ENCODE measurements at places on chromosomes 6 and 20. TPM values are rescaled to one million over a fixed set of nuclear protein-coding genes. Genes with fewer than 3 reads are reported as not detected.
A peak's percentile ranks its signal among the peaks of the same experiment; 100 is the strongest.

RAD21L1 gene
- total RNA-seq, result 0.19 TPM

- H3K27me3 ChIP-seq, result no peaks in the 10 kb centered on the region
- H3K4me3 ChIP-seq, result peak overlapping the region; percentile 61
- 0 out of 2 replicates have a peak, but pooled peaks cover 3% of the 10 kb centered on the region for H3K36me3 ChIP-seq
These were observed 640 bp downstream of the SAYSD1 start for GRCh38 chr6:39114388-39114703.

- H3K4me1 ChIP-seq, result no peaks in the 10 kb centered on the region
- H3K27me3 ChIP-seq, result no peaks in the 10 kb centered on the region
- no peak overlapping the region for H3K4me3 ChIP-seq
- H3K27ac ChIP-seq, result no peak overlapping the region
- no peaks in the 10 kb centered on the region for H3K36me3 ChIP-seq
These were observed 81.1 kb upstream of the SNAP25 start for GRCh38 chr20:10137533-10137932.

DNA sequence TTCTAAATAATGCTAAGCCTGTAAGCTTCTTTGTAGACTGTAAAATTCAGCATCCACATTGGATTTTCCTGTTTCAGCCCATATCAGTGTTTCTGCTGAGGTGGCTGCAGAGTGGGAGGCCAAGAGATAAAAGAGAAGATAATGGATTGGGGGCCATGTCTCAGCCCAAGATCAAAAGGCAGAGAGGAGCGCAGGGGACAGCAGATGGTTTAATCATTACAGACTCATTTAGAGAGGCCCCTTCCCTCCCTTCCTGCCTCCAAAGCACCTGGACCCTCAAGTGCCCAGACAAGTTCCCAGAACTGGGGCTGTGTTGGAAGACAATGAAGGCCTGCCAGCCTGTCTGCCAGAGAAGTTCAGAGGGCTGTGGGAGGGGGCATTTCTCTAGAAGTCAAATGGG, 20.4 kb upstream of the CTNNBL1 start:
- no peak overlapping the region for H3K4me3 ChIP-seq
- H3K27ac ChIP-seq, result no peak overlapping the region
- peaks cover 70% of the 10 kb centered on the region for H3K27me3 ChIP-seq
- H3K4me1 ChIP-seq, result peaks cover 6% of the 10 kb centered on the region

SCAF8 gene
- 28.8 TPM for total RNA-seq

GRCh38 chr6:13336553-13336952, 8.2 kb upstream of the TBC1D7 start:
- H3K4me3 ChIP-seq, result no peak overlapping the region
- no peaks in the 10 kb centered on the region for H3K27me3 ChIP-seq
- peaks cover 9% of the 10 kb centered on the region for H3K4me1 ChIP-seq
- peak; percentile 75 for DNase-seq
- no peak overlapping the region for H3K27ac ChIP-seq

DNA sequence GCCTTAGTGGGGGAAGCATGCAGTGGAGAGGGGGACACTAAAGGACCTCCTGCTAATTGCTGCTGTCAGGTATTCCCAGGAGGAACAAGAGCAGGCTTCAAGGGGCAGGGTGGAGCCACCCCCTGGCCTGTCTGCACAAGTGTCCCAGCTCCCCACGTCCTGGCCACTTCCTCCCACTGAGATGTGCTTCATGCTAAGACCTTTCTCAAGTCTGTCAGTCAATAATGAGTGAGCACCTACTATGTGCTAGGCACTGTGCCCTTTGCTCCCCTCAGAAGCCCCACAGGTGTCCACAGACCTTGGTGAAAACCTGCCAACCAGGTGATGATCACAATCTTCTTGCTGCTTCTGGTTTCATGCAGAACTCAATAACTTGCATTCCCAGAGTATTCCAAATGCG, 147.9 kb downstream of the UNC5CL start:
- peaks cover 6% of the 10 kb centered on the region for H3K4me1 ChIP-seq
- H3K36me3 ChIP-seq, result no peaks in the 10 kb centered on the region
- H3K27ac ChIP-seq, result no peak overlapping the region
- no peak for DNase-seq

DNA sequence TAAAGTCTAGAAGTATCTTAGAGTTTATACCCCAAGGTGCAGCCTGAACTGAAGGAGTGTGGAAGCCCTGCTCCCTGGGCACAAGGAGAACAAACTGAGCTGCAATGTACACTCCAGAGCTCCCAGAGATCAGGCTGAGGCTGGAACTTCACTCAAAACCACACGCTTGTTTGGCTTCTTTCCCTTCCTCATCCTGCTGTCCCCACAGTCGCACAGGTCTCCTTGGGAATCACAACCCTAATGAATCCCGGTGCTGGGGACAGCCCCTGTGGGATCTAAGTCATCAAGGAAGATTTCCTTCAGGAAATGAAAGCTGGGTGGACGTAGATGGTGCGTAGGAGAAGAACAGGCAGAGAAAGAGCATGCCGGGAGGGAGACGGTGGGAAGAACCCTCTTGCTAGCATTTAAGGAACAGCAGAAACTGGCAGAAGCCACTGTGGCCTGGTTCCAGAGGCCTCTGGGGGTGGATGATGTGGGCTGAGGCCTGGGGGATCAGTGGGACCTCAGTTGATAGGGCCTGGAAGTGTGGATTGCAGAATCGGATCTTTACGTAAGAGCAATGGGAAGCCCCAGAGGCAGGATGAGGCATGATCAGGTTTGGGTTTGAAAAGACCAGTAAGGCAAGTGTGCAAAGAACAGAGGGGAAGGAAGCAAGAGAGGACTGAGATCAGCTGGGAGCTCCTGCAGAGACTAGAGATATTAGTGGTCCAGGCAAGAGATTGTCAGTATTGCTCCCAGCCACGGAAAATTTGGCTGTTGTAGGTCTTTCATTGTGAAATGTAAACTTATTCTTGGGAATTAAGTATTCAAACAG, 21.4 kb downstream of the CYP24A1 start:
- H3K27me3 ChIP-seq, result no peaks in the 10 kb centered on the region
- H3K4me1 ChIP-seq, result no peaks in the 10 kb centered on the region
- H3K27ac ChIP-seq, result no peak overlapping the region
- DNase-seq, result no peak
- no peak overlapping the region for H3K4me3 ChIP-seq

DNA sequence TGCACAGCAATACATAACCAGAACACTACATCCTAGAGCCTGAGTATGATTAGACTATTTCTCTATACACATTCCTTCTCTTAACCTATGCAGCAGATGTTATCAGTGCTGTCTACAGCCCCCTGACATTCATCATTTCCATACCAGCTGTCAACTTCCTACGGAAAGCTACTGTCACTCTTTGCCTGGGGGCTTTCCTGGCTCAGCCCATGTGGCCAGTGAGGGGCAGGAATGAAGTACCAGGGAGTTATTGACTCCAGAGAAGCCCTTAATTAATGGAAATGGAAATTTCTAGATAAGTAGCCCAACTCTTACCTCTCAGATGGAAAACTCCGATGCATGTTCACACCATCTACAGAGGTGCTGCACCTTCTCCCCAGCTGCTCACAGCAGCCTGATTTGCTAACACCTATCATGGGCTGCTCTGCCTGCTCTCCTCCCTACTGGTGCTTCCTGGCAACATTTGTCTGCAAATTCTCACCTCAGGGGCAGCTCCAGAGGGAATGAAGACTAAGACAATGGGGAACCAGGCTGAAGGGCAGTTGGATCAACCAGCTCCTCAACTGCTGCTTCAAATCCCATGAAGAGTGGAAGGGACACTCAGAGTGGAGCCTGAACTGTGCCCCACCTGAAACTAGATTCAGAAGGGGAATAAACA, 59.6 kb downstream of the LINC00237 start:
- DNase-seq, result peak; percentile 16
- H3K27ac ChIP-seq, result no peak overlapping the region
- no peaks in the 10 kb centered on the region for H3K36me3 ChIP-seq
- H3K27me3 ChIP-seq, result no peaks in the 10 kb centered on the region
- no peak overlapping the region for H3K4me3 ChIP-seq

GRCh38 chr6:114389111-114389510, 46.3 kb upstream of the HS3ST5 start:
- H3K4me1 ChIP-seq, result peaks cover 34% of the 10 kb centered on the region
- peak overlapping the region; percentile 72 for H3K27ac ChIP-seq
- peak; percentile 75 for DNase-seq
- H3K4me3 ChIP-seq, result no peak overlapping the region
- no peaks in the 10 kb centered on the region for H3K36me3 ChIP-seq

SERINC1 gene
- total RNA-seq, result 227 TPM

TFAP2C gene
- 1.1 TPM for total RNA-seq

- no peaks in the 10 kb centered on the region for H3K27me3 ChIP-seq
- H3K4me3 ChIP-seq, result no peak overlapping the region
- no peak for DNase-seq
These were observed 28.9 kb downstream of the SLC17A5 start for GRCh38 chr6:73624896-73625295.

SLC35D3 gene
- not detected for total RNA-seq

SRSF12 gene
- 2.8 TPM for total RNA-seq

- DNase-seq, result no peak
- H3K27ac ChIP-seq, result no peak overlapping the region
- no peak overlapping the region for H3K4me3 ChIP-seq
- H3K36me3 ChIP-seq, result no peaks in the 10 kb centered on the region
- no peaks in the 10 kb centered on the region for H3K27me3 ChIP-seq
These were observed 149.7 kb downstream of the PRL start for GRCh38 chr6:22146931-22147701.

- H3K36me3 ChIP-seq, result peaks cover 6% of the 10 kb centered on the region
- peaks cover 30% of the 10 kb centered on the region for H3K4me1 ChIP-seq
- DNase-seq, result no peak
- no peaks in the 10 kb centered on the region for H3K27me3 ChIP-seq
- no peak overlapping the region for H3K27ac ChIP-seq
These were observed 4.0 kb downstream of the PKIG start for GRCh38 chr20:44586289-44586911.

DNA sequence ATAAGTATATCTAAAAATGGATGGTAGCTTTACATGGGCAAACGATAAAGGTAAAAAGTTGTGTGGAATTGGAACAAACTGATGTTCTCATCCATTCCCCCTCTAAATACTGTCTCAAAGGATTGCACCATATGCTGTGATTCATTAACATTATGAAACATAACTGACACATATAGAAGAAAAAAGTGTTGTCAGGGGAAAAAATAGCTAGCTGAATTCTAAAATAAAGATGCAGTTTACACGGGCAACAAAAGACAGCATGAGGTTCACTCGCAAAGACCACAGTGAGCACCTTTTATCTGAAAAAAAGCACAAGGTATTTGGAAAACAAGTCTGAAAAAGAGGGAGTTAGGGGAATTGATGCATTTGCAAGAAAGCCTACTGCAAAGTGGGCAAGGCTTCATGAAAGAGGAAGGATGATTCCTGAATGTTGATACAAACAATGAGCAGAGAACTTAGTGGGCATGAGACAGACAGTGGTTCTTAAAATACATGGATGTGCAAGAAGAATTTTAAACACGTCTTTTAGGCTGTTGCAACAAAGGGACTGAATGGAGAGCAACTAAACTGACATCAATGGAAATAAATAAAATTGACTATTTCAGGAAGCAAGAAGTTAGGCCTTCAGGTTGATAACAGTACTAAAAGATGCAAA, 280.9 kb downstream of the KIF16B start:
- no peak for DNase-seq
- no peaks in the 10 kb centered on the region for H3K4me1 ChIP-seq
- no peaks in the 10 kb centered on the region for H3K27me3 ChIP-seq
- H3K36me3 ChIP-seq, result no peaks in the 10 kb centered on the region
- H3K27ac ChIP-seq, result no peak overlapping the region
- no peak overlapping the region for H3K4me3 ChIP-seq

CLPSL1 gene
- not detected for total RNA-seq

DNA sequence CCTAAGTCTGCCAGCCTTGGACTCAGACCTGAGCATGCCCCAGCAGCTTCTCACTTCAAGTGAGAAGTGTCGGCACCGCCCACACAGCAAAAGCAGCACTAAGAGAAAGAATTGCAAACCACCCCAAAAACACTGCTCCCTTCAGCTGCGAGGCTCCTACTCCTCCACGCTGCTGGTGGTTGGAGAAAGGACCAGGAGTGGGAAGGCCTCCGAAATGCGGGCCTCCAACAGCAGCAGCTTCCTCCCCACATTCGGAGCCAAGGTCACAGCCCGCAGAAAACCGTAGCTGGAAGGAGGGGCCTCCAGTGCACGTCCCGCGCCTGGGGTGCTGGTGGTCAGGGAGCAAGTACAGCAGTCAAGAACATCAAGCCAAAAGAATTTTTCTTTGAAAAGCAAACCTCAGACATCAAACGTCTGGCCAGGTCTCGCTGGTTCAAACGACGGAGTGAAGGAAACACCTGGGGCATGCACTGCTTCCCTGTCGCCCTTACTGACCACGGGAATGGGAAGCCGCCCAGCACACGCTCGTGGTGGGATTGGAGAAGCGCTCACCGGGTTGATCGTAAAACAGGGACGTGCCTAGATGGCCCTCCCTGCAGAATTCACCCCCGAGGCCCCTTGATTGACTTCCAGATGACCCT, 185.6 kb upstream of the CST7 start:
- 0 out of 2 replicates have a peak, but pooled peaks cover under 1% of the 10 kb centered on the region for H3K27me3 ChIP-seq
- H3K36me3 ChIP-seq, result no peaks in the 10 kb centered on the region
- no peak overlapping the region for H3K27ac ChIP-seq

DNA sequence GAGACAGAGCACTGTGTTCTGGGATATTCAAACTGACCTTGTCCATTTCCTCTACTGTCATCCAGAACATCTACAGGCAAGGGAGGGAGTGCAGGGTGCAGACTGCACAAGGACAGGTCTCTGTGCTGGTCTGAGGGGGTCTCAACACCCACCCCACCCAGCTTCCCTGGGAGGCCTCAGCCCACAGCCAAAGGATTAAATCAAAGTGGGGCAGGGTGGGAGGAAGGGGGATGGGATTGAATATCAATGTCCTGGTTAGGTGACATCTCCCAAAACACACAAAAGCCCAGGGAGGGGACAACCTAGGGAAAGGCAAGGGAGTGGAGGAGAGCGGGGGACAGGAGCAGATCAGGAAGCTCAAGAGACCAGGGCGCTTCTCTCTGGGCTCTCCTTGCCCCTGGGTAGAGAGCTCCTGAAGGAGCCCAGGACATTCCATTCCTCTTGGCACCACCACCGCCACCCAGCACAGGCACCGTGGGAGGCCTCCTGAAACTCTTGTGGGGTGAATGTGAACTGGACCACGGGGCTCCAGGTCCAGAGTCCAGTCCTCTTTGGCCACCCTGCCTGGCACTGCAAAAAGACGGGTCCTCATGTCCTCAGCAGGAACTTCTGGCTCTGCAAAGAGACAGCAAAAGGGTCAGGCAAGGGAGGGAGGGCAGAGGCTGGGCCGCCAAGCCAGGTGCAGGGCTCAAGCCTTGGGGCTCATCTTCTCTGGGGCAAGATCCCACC, 73.9 kb downstream of the JPH2 start:
- no peak for DNase-seq
- peaks cover 8% of the 10 kb centered on the region for H3K36me3 ChIP-seq
- H3K4me3 ChIP-seq, result no peak overlapping the region
- no peak overlapping the region for H3K27ac ChIP-seq

DNA sequence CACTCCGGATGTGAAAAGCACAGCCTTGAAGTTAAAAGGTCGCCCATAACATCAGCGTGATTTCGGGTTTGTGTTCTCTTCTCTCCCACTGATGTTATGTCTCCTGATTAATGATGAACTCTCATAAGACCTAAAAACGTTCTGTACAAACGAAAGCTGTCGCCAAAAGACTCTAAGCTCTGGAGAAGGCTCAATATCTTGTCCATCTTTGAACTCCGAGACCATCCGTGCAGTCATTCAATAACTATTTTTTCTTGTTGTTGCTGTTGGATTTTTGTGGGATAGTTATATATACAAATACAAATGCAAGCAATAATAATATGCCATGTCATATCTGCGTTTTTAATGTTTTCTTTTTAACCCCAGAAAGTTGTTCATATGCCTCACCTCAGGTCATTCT, 291.8 kb upstream of the MARCKS start:
- no peaks in the 10 kb centered on the region for H3K27me3 ChIP-seq
- no peaks in the 10 kb centered on the region for H3K36me3 ChIP-seq
- DNase-seq, result no peak
- no peak overlapping the region for H3K4me3 ChIP-seq
- H3K27ac ChIP-seq, result 0 out of 2 replicates have a peak overlapping the region, but pooled peaks have one; percentile 63
- H3K4me1 ChIP-seq, result peaks cover 29% of the 10 kb centered on the region

Measured in SJSA1 (cell line).